Pericardium fibroblast (primary cell): ENCODE measurements at places on chromosomes 3 and 15. TPM values are rescaled to one million over a fixed set of nuclear protein-coding genes. Genes with fewer than 3 reads are reported as not detected.

BTLA gene
- 0.43 TPM in 1 of 2 replicates, not detected in the other for total RNA-seq

KCNMB3 gene
- total RNA-seq = 0.12 and 0.26 TPM in 2 replicates

GOLGA6L10 gene
- total RNA-seq = 0.23 TPM in 1 of 2 replicates, not detected in the other

THRB gene
- 3.3 and 6.0 TPM in 2 replicates for total RNA-seq

ZBTB47 gene
- total RNA-seq = 28.9 and 34.1 TPM in 2 replicates

CNTN3 gene
- 0.23 and 1.5 TPM in 2 replicates for total RNA-seq

CPN2 gene
- total RNA-seq = not detected in 2 replicates

CHCHD6 gene
- 10.8 and 12.3 TPM in 2 replicates for total RNA-seq

KPNA1 gene
- 16.3 and 18.7 TPM in 2 replicates for total RNA-seq

CCDC14 gene
- total RNA-seq = 10.1 and 14.7 TPM in 2 replicates

DISP2 gene
- total RNA-seq = 0.09 and 0.23 TPM in 2 replicates

MUC20 gene
- total RNA-seq = 0.26 TPM in 1 of 2 replicates, not detected in the other

IP6K1 gene
- 27.1 and 28.2 TPM in 2 replicates for total RNA-seq

CCDC39 gene
- total RNA-seq = 0.23 TPM in 1 of 2 replicates, not detected in the other

NSUN3 gene
- 2.4 and 5.5 TPM in 2 replicates for total RNA-seq

ZNF654 gene
- total RNA-seq = 8.4 and 12.0 TPM in 2 replicates

LRTM1 gene
- total RNA-seq = not detected in 2 replicates

GNAT1 gene
- not detected in 2 replicates for total RNA-seq

PATL2 gene
- not detected in 2 replicates for total RNA-seq

CMTM8 gene
- 1.9 and 3.7 TPM in 2 replicates for total RNA-seq

ITIH1 gene
- not detected in 2 replicates for total RNA-seq

CCDC13 gene
- 1.1 and 1.3 TPM in 2 replicates for total RNA-seq

AZI2 gene
- total RNA-seq = 58.9 and 133 TPM in 2 replicates

ARL14 gene
- not detected in 2 replicates for total RNA-seq

TFG gene
- 121 and 136 TPM in 2 replicates for total RNA-seq

CHL1 gene
- under 0.01 and 0.68 TPM in 2 replicates for total RNA-seq

WWTR1 gene
- 34.7 and 55.1 TPM in 2 replicates for total RNA-seq

SENP7 gene
- 2.4 and 4.8 TPM in 2 replicates for total RNA-seq

TIGIT gene
- total RNA-seq = not detected in 2 replicates

SOX2 gene
- total RNA-seq = not detected in 2 replicates

ISL2 gene
- total RNA-seq = 0.12 and 0.34 TPM in 2 replicates

LRRC31 gene
- total RNA-seq = not detected in 2 replicates

TLE3 gene
- 19.3 and 64.5 TPM in 2 replicates for total RNA-seq

NUP210 gene
- total RNA-seq = under 0.01 TPM in 1 of 2 replicates, not detected in the other

SAMMSON gene
- total RNA-seq = not detected in 2 replicates
